H1 (cell line): ENCODE measurements at places on chromosomes 13 and 19. TPM values are rescaled to one million over a fixed set of nuclear protein-coding genes. Genes with fewer than 3 reads are reported as not detected.

DNA sequence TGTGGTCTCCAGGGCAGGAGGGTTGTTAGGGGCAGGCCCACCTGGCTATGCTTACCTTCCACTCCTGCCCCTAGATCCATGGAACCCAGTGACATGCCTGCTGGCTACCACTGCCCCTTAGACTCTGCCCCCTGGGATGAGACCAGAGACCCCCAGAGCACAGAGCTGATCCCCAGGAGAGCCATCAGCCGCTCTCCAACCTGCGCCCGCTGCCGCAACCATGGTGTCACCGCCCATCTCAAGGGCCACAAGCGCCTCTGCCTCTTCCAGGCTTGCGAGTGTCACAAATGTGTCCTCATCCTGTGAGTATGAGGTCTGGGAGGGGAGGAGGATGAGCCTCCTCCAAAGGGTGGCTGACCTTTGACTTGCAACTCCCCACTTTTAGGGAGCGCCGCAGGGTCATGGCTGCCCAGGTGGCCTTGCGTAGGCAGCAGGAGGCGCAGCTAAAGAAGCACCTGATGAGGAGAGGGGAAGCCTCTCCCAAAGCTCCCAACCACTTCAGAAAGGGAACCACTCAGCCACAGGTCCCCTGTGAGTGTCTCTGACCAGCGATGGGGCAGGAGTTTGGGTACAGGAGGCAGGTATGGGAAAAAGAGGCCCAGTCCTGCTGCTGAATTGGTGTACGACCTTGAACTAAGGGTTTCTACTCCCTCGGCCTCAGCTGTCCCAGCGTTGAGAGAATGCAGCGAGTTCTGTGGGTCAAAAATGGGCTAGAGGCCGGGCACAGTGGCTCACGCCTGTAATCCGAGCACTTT lies 2.7 kb downstream of the DMRTC2 start:
- no peaks in the 10 kb centered on the region for H3K27me3 ChIP-seq
- no peaks in the 10 kb centered on the region for H3K4me1 ChIP-seq
- no peak overlapping the region for H3K27ac ChIP-seq
- DNase-seq: no peak
- no peak overlapping the region for H3K4me3 ChIP-seq
- H3K36me3 ChIP-seq: no peaks in the 10 kb centered on the region

GRCh38 chr19:50695251-50696093 lies 24.1 kb downstream of the SHANK1 start:
- peak overlapping the region; percentile 60 for H3K4me3 ChIP-seq
- H3K27me3 ChIP-seq: peaks cover 66% of the 10 kb centered on the region
- peaks cover 19% of the 10 kb centered on the region for H3K4me1 ChIP-seq
- H3K27ac ChIP-seq: no peak overlapping the region
- peak; percentile 82 for DNase-seq

DNA sequence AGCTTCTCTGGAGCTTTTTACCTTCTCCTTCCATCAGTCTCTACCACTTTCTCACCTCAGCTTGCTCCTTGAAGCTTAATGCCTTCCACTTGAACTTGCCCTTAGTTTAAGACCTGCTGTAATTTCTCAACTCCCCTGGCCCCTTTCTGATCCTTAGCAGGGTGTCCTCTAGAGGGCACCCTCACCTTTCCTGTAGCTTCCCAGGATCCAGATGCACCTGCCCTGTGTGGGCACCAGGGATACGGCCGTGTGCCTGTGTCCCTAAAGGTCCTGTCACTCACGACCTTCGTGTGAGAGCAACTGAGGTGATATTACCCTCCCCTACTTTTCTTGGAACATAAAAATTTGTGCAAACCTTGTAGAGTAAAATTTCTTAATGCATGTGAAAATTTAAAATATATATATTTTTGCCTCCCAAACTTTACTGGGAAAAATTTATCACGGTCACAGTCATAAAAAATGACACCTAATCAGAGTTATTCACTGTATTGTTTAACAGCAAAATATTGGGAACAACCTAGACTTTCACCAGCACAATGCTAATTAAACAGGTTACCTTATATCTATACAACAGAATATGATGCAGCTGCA lies 46.4 kb downstream of the PSG3 start:
- no peaks in the 10 kb centered on the region for H3K4me1 ChIP-seq
- DNase-seq: no peak
- no peaks in the 10 kb centered on the region for H3K36me3 ChIP-seq
- no peaks in the 10 kb centered on the region for H3K27me3 ChIP-seq
- H3K4me3 ChIP-seq: no peak overlapping the region
- no peak overlapping the region for H3K27ac ChIP-seq

DNA sequence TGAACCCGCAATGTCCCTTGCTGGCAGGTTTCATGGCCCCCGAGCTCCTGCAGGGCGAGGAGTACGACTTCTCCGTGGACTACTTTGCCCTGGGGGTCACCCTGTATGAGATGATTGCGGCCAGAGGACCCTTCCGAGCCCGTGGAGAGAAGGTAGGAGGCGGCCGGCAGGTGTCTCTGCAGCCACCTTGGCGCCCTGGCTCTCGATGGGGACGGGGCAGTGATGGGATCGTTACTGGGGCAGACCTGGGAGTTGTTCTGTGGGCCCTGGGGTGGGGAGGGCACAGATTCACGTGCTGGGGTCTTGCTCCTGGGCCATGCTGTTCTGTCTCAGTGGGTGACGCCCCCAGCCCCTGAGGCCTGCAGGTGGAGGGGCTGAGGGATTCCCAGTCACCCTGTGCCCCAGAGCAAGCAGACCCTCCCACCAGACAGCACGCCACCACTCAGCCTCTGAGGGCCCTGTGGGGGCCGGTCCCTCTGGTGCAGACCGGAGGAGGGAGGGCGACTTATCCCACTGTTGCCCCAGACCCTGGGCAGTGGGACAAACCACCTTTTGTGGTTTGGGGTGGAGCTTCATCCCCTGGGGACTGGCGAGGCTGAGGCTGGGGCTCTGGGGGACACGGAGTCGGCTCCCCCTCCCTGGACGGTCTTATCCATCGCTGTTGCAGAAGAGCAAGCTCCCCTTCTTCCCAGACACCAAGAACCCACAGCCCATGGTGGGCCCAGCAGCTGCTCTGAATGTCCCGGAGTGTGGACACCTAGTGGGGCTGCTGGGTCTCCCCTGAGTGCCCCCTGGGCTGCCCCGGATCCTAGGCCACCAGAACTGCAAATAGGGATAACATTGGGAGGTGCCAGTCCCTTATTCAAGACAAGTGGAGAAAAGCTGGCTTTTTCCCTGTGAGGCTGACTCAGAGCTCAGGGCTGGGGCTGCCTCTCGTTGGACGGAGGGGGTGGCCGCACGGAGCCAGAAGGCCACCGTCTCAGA lies 27.5 kb upstream of the TMEM255B start:
- no peak overlapping the region for H3K4me3 ChIP-seq
- no peak overlapping the region for H3K27ac ChIP-seq
- H3K27me3 ChIP-seq: peaks cover 2% of the 10 kb centered on the region; the same call in 1 of the 2 replicates

DNA sequence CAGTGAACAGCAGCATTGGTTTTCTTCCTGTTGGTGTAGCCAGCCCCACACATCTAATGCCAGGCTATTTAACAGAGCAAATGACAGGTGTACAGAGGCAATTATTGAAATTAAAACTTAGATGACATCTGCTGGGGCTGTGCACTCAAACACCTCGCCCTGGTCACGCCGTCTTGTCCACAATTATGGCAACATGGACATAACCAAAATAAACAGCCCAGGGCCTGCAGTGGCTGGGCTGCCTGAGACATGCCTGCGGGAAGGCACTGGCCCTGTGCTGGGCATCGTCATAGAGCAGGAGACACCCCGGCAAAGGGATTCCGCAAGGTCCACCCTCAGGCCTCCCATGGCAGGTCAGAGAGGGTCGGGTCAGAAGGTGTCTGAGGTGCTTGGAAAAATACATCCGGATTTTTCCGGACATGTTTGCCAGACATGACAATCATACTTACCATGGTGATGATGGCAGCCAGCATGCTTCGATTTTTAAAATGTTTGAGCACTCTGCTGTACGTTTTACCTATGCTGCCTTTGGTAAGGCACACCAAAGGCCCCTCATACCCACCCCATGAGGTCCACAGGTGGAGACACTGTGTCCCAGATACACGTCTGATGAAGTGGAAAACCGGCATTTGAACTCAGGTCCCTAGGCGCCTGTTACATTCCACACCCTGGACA lies 47.8 kb downstream of the TSHZ3 start:
- no peak overlapping the region for H3K27ac ChIP-seq
- H3K4me1 ChIP-seq: no peaks in the 10 kb centered on the region
- H3K27me3 ChIP-seq: no peaks in the 10 kb centered on the region
- no peak for DNase-seq
- no peaks in the 10 kb centered on the region for H3K36me3 ChIP-seq

GRCh38 chr13:53398051-53398450 lies 369.4 kb downstream of the OLFM4 start:
- H3K4me1 ChIP-seq: no peaks in the 10 kb centered on the region
- H3K4me3 ChIP-seq: no peak overlapping the region
- DNase-seq: no peak
- no peaks in the 10 kb centered on the region for H3K27me3 ChIP-seq

GRCh38 chr13:57823704-57824103 lies 192.2 kb downstream of the PCDH17 start:
- H3K4me1 ChIP-seq: no peaks in the 10 kb centered on the region
- H3K36me3 ChIP-seq: no peaks in the 10 kb centered on the region
- no peak for DNase-seq
- H3K4me3 ChIP-seq: no peak overlapping the region

GRCh38 chr13:40306817-40307216 lies 359.6 kb downstream of the FOXO1 start:
- no peaks in the 10 kb centered on the region for H3K27me3 ChIP-seq
- no peak for DNase-seq
- H3K27ac ChIP-seq: no peak overlapping the region
- no peaks in the 10 kb centered on the region for H3K36me3 ChIP-seq
- no peaks in the 10 kb centered on the region for H3K4me1 ChIP-seq

- no peak for DNase-seq
- H3K36me3 ChIP-seq: peaks cover 33% of the 10 kb centered on the region
- H3K4me3 ChIP-seq: no peak overlapping the region
- H3K4me1 ChIP-seq: peaks cover 4% of the 10 kb centered on the region
These were observed 41.2 kb upstream of the ZNF527 start for GRCh38 chr19:37329686-37330085.

- H3K36me3 ChIP-seq: no peaks in the 10 kb centered on the region
- DNase-seq: no peak
These were observed 517 bp upstream of the LTBP4 start for GRCh38 chr19:40600570-40601133.

DNA sequence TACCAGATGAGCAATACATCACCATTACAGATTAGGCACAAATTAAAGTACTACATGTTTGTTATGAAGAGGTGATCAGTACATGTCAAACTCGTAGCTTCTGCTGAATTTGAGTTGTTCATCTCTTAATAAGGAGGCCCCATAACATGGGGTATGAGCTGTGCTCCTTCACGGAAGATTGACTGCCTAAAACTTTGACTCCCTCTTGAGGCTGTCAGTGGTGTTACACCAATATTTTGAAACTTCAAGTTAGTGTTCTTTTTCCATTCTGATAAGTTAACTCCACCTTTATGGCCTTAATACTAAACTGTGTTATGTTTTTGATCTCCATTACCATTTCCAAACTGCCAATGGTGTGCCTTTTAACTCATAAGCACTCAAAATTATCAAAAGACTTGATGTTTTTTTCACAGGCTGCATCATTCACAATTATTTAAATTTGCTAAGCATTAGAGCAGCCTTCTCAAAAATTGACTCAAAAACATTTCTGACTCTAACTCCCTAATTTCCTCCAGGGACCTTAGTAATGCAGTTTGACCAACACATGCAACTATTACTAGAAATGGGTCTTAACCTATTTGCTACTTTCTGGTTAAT lies 1591.5 kb downstream of the PCDH9 start:
- H3K27ac ChIP-seq: no peak overlapping the region
- DNase-seq: no peak
- no peaks in the 10 kb centered on the region for H3K27me3 ChIP-seq
- no peak overlapping the region for H3K4me3 ChIP-seq
- H3K4me1 ChIP-seq: no peaks in the 10 kb centered on the region

- H3K4me1 ChIP-seq: peaks cover 30% of the 10 kb centered on the region; the same call in 1 of the 2 replicates
- H3K27me3 ChIP-seq: no peaks in the 10 kb centered on the region
- peak overlapping the region; percentile 96 for H3K4me3 ChIP-seq
- no peaks in the 10 kb centered on the region for H3K36me3 ChIP-seq
- DNase-seq: no peak
These were observed 699 bp downstream of the TMEM259 start for GRCh38 chr19:1019980-1020867.

GRCh38 chr13:108787700-108788414 lies 158.4 kb downstream of the MYO16 start:
- H3K4me3 ChIP-seq: no peak overlapping the region
- H3K27me3 ChIP-seq: no peaks in the 10 kb centered on the region
- H3K4me1 ChIP-seq: peaks cover 8% of the 10 kb centered on the region

GRCh38 chr19:42427313-42427712 lies at the start of gene LIPE:
Gene LIPE, minus strand, starts transcription at chr19:42427388. Its CDS starts 239 bp downstream, at chr19:42427149.
- H3K36me3 ChIP-seq: no peaks in the 10 kb centered on the region
- H3K27ac ChIP-seq: no peak within 1 kb of the TSS
- H3K27me3 ChIP-seq: peaks cover 10% of the 10 kb centered on the region
- no peak for DNase-seq
- H3K4me1 ChIP-seq: peaks cover 3% of the 10 kb centered on the region
- H3K4me3 ChIP-seq: no peak within 1 kb of the TSS

DNA sequence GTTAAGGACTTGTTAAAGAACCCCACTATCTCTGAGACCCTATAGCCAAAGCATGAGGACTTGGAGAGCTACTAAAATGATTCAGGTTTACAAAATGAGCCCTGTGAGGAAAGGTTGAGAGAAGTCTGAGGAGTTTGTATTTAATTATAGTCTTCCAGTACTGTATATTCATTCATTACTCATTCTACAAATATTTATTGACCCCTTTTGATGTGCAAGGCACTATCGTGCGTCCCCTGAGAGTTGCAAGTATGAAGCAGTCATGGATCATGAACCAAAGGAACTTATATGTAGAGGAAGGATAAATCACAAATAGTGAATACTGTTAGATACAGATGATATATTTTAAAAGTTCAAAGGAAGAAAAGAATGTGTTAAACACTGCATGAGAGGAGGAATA lies 84.4 kb downstream of the DNAJC15 start:
- H3K4me3 ChIP-seq: no peak overlapping the region
- no peak overlapping the region for H3K27ac ChIP-seq
- H3K4me1 ChIP-seq: no peaks in the 10 kb centered on the region
- DNase-seq: no peak
- H3K27me3 ChIP-seq: no peaks in the 10 kb centered on the region

Gene ASF1B
- total RNA-seq: 32.1 and 32.6 TPM in 2 replicates

Gene TMPRSS9
- total RNA-seq: 0.19 and 0.33 TPM in 2 replicates

Gene TMEM238
- total RNA-seq: 3.8 and 3.9 TPM in 2 replicates

Gene PLK5
- total RNA-seq: 0.43 and 1.2 TPM in 2 replicates

Gene CYP2F1
- 0.34 TPM in 1 of 2 replicates, not detected in the other for total RNA-seq

Gene SIAH3
- 0.08 and 0.15 TPM in 2 replicates for total RNA-seq

Gene NFIX
- 0.20 and 0.27 TPM in 2 replicates for total RNA-seq

Gene ZNF813
- 22.1 and 22.4 TPM in 2 replicates for total RNA-seq
